Fibroblast of villous mesenchyme (primary cell): ENCODE measurements at places on chromosomes 2 and 18.

GRCh38 chr18:11040823-11041656, 108.3 kb downstream of the PIEZO2 start:
- peak; percentile 73 for DNase-seq

DNA sequence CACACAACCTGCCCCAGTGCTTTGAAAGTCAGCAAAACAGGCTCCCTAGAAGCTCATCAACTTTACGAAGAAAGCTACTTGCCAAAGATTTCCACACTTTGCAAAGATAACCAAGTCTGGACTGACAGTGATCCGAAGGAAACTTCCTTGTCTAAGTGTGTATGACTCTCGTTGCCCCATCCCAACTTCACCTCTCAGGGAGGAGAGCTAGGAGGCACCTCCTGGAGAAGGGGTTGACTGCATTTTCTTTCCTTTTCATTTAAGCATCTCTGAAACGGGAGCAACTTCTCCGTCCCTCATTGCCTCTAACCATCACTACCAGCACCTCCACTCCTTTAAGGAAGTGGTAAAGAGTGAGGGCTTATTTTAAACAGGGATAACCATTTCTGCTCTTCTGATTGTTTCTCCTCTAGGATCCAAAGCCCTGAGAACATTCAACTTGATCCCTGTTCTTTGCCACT, 7.0 kb downstream of the ZEB2 start:
- peak; percentile 67 for DNase-seq

- DNase-seq: no peak
Observed at GRCh38 chr2:32496662-32497061, 131.2 kb upstream of the TTC27 start.

GRCh38 chr2:48457227-48457626, 72.7 kb upstream of the STON1 start:
- no peak for DNase-seq

GRCh38 chr18:74331404-74331803, 15.8 kb downstream of the C18orf63 start:
- DNase-seq: peak; percentile 71

GRCh38 chr2:184644685-184645084, 46.4 kb downstream of the ZNF804A start:
- peak; percentile 12 for DNase-seq

DNA sequence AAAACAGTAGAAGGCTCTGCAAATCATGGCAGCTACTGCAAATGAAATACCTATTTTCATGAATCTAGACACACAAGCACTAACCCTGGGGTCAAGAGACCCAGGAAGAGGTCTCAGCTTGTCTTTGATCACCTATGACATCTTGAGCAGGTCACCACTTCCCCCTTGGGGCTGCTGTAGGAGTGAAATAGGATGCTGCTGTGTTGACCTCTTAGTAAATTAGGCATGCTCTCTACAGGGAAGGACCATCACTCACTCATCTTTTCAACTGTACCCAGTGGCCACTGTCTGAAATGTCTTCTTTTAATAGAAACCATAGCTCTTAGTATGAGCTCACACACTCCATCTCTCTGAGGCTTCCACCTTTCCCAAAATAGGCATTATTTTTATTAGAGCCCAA, 83.8 kb downstream of the NCK2 start:
- no peak for DNase-seq

DNA sequence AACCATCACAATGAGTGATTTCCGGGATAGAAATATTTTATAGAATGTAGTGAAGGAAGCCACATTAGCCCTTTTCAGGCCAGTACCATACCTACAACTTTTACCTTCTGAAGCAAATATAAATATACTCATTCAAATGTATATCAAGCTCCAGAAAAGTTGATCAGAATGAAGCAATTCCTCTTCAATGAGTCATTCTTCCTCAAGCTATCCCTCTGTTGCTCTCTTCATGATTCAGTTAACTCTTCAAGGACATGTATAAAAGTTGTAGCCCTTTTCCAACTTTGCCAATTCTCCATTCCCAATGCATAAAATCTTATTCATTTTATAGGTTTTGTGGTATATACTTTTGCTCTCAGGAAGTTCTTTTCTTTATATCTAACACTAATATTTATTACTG, 242.1 kb upstream of the RGPD4 start:
- no peak for DNase-seq

- no peak for DNase-seq
Observed at GRCh38 chr2:219823574-219823973, 196.1 kb downstream of the SLC4A3 start.

GRCh38 chr2:29834036-29834540, 87.3 kb downstream of the ALK start:
- no peak for DNase-seq

GRCh38 chr2:27494284-27494943, 586 bp downstream of the FNDC4 start:
- DNase-seq: peak; percentile 35

GRCh38 chr2:227191367-227191766, 26.9 kb downstream of the COL4A3 start:
- DNase-seq: no peak

- peak; percentile 30 for DNase-seq
Observed at GRCh38 chr18:51196118-51196810, 1.2 kb downstream of the MEX3C start.

- DNase-seq: no peak
Observed at GRCh38 chr2:23905155-23905554, 21.8 kb downstream of the ATAD2B start.
